ENCODE measurements at places on chromosomes 2 and 18.

GRCh38 chr2:184765112-184765895 is 167.0 kb downstream of the ZNF804A start:
- DNase-seq, result no peak

- DNase-seq, result no peak
Observed at GRCh38 chr18:39781565-39781964, 2173.5 kb upstream of the PIK3C3 start.

DNA sequence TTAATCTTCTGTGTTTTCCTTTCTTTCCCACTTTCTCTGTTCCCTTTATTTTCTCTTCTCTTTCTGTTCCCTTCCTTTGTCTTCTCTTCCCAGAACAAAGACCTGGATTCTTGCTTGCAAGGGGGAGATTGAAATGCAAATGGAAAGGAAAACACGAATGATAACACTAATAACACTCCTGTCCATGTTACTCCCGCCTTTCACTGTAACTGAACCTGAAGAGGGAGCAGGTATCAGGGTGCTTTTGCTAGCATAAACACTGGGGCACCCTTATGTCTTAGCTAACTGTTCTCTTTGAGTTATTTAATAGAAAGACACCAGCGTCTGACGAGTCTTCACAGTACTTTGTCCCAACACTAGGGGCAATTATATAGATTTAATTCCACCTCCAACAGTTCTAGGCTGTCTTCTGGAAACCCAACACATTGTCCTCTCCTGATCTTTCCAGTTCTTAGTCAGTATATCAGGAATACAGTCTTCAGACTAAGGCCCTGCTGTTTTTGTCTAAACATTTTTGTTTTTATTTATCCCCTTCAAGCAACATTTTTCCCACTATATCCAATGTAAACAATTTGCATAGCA is 99.2 kb downstream of the PTPRM start:
- no peak for DNase-seq

GRCh38 chr18:52933356-52933755 is 593.4 kb downstream of the DCC start:
- DNase-seq, result no peak

- no peak for DNase-seq
Observed at GRCh38 chr2:208086029-208086428, 38.3 kb downstream of the CRYGD start.

DNA sequence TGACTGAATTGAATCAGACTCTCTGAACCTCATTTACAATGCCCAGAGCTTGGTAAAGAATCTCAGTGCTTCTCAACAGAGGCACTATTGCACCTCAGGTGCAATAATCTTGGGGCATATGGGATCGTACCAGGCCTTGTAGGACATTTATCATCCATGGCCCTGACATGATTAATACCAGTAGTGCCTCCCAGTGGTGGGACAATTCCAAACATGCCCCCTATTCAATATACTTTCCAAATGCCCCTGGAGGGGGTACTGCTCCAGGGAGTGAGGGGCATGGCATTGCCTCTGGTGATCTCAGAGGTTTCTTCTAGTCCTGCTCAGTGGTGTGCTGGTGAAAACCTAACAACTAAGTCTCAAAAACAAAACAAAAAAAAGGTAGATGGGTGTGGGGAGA is 174.9 kb upstream of the SMAD2 start:
- no peak for DNase-seq

- DNase-seq, result no peak
Observed at GRCh38 chr2:45664635-45665261, 13.3 kb downstream of the PRKCE start.

- no peak for DNase-seq
Observed at GRCh38 chr2:42182654-42183308, 13.6 kb downstream of the EML4 start.

Measured in frontal cortex (tissue), 4 donors.